ENCODE measurements at places on chromosomes 1 and 21.

DNA sequence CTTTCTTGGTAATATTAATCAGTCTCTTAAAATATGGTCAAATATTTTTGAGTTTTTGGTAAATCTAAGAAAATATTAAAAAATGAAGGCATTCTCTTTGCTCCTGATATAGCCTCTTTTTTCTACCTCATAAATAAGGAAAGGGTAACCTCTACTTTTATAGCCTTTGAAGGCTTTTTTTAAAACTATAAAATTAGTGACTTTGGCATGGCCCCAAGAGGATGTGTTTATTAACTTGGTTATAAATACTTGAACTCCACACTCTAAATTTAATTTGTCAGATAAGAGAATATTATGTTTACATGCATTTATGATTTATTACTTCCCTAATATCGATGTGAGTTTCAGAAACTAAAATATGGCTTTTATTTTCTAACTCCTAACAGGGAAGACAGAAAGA lies 60.3 kb downstream of the LMO4 start:
- DNase-seq: no peak

GRCh38 chr1:98962156-98962555 lies 42.5 kb downstream of the PLPPR5 start:
- peak; percentile 76 for DNase-seq

DNA sequence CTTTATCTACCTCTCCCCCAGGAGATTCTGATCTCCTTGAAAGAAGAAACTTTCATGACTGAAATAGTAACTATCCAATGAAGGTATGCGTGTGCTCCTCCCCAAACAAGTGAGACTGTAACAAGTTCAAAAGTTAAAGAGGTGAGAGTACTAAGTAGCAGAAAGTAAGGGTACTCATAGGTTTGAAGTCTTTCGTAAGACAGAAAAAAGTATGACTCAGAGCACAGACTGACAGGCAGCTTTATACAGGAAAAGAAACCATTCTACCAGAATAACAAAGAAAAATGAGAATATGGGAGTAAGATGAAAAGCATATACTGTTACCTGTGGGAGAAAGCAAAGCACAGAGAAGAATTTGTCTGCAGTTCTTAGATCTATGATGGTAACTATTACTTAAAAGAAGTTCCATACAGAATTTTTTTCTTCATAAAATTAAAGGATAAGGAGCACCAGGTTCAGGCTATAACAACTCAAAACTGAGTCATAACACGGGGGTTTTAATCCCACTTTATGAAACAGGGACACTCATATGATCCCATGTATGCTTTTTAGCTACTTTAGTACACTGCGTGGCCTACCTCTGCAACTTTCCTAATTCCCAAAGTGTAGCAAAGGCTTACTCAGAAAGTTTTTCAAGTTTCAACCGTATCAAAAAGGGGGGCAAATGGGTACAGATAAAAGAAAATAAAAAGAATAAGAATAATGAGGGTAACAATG lies 52.0 kb downstream of the FOXJ3 start:
- DNase-seq: peak; percentile 51

- no peak for DNase-seq
Measured at GRCh38 chr1:85264150-85264549, 4.7 kb upstream of the C1orf52 start.

- DNase-seq: no peak
Measured at GRCh38 chr1:89844241-89844807, 23.5 kb downstream of the LRRC8D start.

Data from fibroblast of upper back skin (primary cell).